ENCODE measurements at places on chromosomes 1 and 21.
A peak's percentile ranks its signal among the peaks of the same experiment; 100 is the strongest.

- no peak for DNase-seq
These were observed 596 bp downstream of the CD247 start for GRCh38 chr1:167517535-167518330.

DNA sequence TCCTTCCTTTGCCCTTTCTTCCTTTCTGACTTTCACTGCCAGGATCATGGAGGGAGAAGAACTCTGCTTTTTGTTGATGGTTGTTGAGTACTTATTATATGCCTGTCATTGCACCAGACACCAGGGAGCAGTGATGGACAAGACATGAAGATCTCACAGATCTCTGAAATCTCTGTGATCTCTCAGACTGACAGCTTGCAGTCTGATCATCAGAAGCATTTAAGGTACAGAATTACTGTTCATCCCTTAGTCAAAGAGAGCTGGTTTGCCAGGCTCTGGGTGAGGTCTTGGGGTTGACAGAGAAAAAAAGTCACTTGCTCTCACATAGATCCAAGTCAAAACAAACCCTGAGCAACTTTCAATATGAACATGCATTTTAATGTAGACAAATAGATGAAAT, 299.5 kb upstream of the FMN2 start:
- no peak for DNase-seq

- no peak for DNase-seq
These were observed 79.6 kb downstream of the ATP1B1 start for GRCh38 chr1:169186106-169186505.

DNA sequence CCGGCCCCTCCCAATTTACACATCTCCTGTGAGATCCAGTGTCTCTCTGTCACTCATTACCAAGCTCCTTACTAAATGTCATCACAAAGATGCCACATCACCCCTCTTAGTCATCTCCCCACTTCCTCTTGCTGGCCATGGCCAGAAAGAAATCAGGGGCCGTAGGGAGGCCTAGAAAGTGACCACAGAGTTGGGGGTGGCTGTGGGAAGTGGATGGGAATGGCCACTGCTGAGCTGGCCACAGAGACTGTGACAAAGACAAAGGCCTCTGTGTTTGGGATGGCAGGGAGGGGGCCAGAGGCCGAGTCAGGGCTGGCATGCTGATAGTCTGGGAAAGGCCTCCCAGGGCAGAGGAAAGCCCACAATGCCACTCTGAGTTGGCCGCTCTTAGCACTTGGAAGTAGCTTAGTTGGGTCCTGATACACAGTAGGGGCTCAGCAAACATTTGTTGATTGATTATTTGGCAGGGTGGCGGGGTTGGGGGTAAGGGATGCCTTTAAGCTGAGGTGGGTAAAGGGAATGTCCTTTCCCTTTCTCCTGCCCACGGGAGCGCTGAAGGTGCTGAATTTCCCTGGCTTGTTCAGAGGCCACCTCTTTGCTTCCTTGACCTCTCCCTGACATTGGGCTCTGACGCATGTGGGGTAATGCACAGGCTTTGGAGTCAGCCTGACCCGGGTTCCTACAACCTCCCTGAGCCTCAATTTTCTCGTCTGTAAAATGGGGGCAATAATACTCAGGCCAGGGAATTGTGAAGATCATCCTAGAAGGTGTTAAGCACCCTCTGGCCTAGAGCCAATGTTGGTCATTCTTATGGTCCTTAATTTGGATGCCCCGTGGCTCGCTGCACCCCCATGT, 13.2 kb downstream of the NAV1 start:
- DNase-seq, result no peak

DNA sequence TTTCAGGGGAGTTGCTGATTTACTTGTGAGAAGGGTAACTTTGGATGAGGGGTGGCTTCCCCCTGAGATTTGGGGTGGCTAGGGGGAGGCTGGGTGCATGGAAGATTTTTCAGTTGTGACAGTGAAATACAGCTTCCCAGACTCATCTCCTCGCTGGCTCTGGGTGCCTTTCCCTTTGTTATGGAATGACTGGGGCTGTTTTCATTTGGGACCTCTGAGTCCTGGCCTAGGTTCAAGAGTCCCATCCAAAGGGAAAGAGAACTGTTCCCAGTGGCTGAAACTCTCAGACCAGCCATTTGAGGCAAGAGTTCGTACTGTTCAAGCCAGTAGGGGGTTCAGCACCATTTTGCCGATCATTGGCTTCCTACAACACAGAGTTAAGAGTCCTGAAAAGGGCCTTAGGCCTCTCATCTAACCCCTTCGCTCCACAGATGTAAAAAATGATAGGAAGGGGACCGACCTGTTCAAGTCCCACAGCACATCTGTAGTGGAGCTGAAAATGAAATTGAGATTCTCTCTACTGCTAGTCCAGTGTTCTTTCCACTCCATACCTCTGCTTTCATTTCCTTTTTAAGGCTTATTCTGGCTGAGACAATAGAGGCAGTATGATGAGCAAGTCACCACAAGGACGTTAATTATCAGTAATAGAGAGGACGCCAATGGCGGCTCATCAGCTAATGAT, 958 bp downstream of the DDR2 start:
- no peak for DNase-seq

DNA sequence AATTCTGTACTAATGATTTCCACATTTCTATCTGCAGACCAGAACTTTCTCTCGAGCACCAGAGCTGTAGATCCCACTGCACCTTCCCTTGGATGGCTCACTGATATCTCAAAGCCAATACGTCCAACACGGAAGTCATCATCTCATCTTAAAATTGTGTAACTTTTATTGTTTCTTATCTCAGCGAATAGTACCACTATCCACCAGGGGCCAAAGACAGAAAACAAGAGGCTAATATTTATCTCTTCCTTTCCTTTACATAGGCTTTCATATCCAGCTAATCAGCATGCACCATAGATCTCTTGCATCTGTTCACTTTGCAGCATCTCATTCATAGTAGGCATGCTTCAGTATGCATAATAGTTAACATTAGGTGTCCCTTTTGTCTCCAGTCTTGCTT, 303.6 kb downstream of the PTPRC start:
- no peak for DNase-seq

DNA sequence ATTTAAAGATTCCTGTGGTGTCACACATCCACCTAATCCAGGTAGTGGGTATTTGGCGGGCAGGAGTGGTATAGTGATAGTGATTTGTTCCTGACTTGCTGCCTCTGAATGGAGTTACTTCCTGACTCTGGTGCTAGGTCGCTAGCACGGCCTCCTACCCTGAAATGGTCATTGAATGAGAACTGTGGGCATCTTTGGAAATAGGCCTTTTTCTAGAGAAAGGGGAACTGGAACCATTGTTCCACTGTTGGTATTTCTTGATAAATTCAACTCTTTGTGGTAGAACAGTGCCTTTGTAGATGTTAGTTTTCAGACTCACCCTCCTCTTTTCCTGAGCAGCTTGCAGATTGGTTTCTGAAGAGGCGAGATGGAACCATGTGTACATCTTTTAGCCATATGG, 1.5 kb downstream of the QSOX1 start:
- DNase-seq, result no peak

DNA sequence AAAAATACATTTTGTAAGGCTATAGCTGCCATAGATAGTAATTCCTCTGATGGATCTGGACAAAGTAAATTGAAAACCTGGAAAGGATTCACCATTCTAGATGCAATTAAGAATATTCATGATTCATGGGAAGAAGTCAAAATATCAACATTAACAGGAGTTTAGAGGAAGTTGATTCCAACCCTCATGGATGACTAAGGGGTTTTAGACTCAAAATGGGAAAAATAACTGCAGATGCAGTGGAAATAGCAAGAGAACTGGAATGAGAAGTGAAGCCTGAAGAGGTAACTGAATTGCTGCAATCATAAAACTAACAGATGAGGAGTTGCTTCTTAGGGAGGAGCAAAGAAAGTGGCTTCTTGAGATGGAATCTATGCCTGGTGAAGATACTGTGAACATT, 230.8 kb downstream of the KCTD3 start:
- no peak for DNase-seq

- no peak for DNase-seq
These were observed 804.6 kb upstream of the ADGRL4 start for GRCh38 chr1:79811173-79811572.

DNA sequence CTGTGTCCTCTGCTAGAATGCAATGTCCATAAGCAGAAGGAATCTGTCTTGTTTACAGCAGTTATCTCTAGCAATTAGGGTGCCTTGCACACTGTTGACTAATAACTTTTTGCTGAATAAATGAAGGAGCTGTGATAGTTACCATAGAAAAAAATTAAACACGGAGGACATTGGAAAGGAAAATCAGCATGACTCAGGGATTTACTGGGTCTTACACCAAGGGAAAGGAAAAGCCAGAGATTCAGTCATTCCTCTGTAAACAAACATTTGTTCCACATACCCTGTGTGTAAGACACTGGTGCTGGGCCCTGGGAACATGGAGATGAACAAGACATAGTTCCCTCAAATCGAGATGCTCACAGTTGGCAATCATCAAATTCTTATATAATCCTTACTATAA, 183.3 kb downstream of the PTGER3 start:
- DNase-seq, result no peak

GRCh38 chr1:169305356-169305755, 62.2 kb downstream of the NME7 start:
- no peak for DNase-seq

DNA sequence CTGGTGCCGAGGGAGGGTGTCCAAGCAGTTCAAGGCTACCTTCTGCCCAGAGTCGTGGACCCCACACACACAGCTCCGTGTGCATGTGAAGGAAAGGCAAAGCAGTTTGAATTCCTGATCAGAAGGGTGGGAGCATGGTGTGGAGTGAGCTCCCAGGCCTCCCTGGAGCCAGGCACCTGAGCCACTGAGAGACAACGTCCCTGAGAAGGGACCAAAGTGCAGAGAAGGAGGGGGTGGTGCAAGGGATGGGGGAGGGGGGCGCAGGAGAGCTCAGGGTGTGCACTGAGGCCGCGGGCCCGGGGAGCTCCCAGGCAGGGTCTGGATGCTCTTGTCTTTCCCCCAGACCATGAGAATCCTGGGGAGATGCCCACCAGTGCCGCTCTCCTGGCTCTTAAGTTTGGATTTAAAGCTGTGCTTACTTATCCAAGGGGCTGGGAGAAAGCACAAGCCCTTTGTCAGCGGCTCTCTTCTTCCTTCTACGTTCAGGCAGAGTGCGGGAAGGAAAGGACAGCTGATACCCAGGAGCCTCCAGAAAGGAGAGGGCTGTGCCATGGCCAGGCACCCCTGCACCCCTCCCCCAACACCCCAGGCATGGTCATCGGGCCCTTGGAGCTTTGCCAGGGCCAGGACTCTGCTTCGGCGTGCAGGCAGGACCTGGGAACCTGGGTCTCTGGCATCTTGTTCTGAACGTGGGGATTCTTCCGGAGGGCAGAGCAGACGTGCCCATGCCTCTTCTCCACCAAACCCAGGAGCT, 24.1 kb downstream of the ACTA1 start:
- peak; percentile 22 for DNase-seq

DNA sequence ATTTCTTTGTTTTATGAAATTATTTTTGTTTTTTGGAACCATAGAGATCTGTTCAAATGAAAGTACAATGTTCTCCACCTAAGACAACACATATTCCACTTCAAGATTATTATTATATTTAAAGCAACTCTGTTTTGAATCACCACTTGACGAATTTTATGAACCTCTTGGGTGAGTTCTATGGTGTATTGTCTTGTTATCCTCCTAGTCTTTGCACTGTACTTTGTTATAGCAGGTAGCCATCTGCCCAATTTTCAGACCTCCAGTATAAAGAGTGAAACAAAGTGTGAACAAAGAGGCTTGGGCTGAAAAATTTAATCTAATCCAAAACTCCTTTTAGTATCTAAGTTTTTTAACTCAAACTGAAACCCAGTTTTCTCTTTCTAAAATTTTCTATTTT, 71.0 kb downstream of the LRRC7 start:
- DNase-seq, result no peak

GRCh38 chr21:14981246-14981645, 83.6 kb downstream of the NRIP1 start:
- no peak for DNase-seq

GRCh38 chr1:202279806-202280205, 61.9 kb downstream of the UBE2T start:
- no peak for DNase-seq

GRCh38 chr1:20731057-20731991, 1.2 kb downstream of the SH2D5 start:
- DNase-seq, result no peak

- no peak for DNase-seq
These were observed 1.1 kb downstream of the SOD1 start for GRCh38 chr21:31660591-31660990.

- peak; percentile 3 for DNase-seq
These were observed 137.4 kb upstream of the USP25 start for GRCh38 chr21:15592271-15592860.

DNA sequence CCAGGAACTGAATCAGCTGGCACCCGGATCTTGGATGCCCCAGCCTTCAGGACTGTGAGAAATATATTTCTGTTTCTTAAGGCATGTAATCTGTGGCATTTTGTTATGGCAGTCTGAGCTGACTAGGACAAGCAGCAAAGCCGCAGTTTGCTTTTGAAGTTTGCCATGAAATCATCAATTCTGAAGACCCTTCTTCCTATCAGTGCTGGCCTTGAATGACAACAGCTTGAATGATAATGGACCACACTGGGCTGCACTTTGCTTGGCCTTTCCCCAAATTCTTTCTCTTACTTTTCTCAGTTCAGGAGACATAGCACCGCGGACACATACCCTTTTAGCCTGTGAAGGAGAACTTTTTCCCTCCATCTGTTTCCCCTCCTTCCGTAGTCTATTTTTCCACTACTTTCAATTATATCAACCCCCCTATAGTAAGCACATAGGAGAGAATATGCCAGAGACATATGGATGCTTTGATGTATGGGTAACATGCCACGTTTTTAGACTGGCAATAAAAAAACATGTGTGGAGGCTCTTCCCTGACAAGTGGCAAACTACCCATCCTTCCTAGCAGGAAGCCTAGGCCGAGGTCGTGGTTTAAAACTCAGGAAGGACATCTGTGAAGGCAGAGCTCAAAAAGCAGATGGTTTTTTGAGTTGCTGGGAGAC, 42.9 kb downstream of the HLX start:
- DNase-seq, result no peak

DNA sequence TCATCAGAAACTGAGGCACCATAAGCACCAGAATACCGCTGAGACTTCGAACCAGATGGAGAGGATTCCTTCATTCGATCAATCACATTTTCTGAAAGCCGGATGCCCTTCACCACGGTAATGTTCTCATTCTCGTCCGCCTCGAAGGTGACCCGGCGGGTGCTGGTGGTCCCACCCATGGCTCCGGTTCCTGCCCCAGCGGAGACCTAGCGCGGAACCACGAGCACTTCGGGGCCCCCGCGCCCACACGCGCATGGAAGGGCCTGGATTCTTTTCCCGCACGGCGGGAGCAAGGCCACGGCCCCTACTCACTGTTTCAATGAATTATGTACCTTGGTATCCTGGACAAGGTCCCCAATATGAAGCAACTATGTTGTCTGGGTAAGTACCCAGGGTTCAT, 33.1 kb upstream of the WDTC1 start:
- DNase-seq, result no peak

- DNase-seq, result no peak
These were observed 2.0 kb downstream of the NPL start for GRCh38 chr1:182791281-182792179.

- DNase-seq, result no peak
These were observed 50.3 kb downstream of the B3GALT5 start for GRCh38 chr21:39663066-39663465.

All from COR-L47 (cell line).